ENCODE measurements at places on chromosomes 6 and 20.

DNA sequence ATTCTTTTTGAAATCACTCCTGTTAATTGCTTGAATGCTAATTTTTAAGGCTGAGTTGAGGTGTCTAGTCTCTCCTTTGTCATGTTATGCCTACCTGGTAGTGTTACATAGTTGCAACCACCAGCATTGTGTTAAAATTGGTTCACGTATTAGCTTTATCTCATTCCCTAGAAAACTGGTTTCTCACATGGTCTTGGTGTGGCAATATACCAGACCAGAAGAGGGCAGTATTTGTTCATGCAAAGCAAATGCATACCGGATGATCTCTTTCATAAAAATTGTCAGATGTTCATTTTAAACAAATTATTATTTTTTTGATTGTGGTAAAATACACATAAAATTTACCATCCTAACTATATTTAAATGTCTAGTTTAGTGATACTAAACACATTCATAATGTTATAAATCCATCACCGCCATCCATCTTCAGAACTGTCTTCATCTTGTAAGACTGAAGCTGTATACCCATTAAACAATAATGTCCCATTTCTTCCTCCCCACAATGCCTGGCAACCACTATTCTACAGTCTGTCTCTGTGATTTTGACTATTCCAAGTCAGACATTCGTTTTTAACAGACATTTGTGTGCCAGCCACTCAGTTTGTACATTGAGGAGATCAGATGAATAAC lies 92.8 kb downstream of the ATRN start:
- no peak for DNase-seq

- DNase-seq, result no peak
Measured at GRCh38 chr6:4606821-4607704, 169.1 kb upstream of the CDYL start.

- no peak for DNase-seq
Measured at GRCh38 chr6:24547243-24547642, 52.5 kb downstream of the ALDH5A1 start.

DNA sequence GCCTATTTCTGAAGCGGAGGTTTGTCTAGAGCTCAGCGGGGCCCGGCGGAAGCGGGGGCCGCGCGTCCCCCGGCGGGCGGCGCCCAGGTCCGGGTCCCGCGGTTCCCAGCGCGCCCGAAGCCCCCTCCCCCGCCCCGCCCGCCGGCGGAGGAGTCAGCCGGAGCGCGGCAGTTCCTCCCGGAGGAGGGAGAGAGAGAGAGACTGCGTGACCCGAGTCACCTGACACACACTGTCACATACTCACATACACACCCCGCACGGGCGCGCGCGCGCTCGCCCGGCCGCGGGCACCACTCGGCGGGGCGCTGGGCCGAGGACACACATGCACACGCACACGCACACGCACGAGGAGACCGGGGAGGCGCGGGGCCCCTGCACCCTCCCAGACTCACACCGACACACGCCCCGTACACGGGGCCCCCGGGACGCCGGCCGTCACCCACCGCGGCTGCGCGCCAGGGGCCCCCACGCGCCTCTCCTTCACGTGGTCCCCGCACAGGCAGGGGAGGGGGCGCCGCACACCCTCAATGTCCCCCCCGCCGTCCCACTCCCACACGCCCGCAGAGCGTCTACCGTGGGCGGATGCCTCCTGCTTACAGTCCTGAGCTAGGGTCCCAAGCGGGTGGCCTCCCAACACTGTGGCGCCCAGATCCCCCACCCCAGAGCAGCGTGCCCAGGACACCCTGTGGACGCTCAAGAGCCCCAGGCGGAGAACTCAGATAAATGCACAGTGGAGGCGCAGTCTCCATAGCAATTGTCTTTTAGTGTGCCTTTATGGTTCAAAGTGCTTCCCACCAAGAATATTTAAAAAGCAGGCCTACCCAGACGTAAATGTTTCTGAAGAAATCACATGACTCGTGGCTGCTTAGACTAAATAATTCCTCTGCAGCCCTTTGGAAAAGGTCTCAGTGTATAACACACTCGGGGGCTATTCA lies at the start of gene RRAGD:
Gene RRAGD (minus strand): TSS at position 203 of the 935 bp plus-strand sequence. CDS start 280 bp downstream, outside the sequence.
- no peak for DNase-seq

GRCh38 chr20:37315021-37315451 lies 25.6 kb downstream of the MANBAL start:
- no peak for DNase-seq

DNA sequence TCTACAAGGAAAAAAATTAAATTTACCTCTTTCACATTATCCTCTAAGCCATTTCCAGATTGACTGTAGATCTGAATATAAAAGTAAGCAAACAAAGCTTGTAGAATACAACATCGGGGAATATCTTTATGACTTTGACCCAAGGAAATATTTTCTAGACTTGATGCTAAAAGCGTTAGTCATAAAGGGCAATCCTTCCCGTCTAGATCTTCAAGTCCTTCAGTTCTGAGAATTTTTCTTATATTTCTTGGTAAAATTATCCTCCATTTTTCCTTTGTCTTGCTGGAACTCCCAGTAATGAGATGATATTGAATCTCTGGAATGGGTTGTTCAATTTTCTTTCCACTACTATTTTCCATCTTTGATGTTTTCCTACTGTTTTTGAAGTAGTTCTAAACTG lies 77.8 kb upstream of the ZNF184 start:
- no peak for DNase-seq

DNA sequence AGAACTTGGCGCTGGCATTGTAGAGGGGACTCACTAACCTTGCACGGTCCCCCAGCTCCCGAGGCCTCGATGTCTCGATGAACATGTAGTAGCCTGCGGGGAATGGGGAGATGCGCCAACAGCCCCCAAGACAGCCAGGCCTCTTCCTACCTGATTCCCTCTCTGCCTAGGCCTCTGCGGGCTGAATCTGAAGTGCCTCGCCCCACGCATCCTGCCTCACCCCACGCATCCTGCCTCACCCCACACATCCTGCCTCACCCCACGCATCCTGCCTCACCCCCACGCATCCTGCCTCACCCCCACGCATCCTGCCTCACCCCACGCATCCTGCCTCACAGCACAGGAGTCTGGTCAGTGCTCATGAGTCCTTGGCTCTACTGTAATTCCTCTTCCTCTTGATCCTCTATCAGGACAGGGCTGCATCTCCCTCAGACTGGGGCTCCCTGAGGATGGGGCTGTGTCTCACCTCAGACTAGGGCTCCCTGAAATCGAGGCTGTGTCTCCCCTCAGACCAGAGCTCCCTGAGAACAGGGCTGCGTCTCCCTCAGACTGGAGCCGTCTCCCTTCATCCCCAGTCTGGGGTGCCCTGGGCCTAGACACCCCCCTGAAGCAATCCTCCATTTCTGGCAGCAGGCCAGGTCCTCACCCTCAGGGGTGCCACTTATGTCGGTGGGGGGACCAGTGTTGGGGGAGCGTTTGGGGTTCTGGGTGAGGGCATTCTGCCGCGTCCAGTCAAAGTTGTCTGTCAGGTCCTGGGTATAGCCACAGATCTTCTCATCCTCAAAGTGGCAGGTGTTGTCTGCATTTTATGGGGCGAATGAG lies 53.6 kb downstream of the MDGA1 start:
- no peak for DNase-seq

DNA sequence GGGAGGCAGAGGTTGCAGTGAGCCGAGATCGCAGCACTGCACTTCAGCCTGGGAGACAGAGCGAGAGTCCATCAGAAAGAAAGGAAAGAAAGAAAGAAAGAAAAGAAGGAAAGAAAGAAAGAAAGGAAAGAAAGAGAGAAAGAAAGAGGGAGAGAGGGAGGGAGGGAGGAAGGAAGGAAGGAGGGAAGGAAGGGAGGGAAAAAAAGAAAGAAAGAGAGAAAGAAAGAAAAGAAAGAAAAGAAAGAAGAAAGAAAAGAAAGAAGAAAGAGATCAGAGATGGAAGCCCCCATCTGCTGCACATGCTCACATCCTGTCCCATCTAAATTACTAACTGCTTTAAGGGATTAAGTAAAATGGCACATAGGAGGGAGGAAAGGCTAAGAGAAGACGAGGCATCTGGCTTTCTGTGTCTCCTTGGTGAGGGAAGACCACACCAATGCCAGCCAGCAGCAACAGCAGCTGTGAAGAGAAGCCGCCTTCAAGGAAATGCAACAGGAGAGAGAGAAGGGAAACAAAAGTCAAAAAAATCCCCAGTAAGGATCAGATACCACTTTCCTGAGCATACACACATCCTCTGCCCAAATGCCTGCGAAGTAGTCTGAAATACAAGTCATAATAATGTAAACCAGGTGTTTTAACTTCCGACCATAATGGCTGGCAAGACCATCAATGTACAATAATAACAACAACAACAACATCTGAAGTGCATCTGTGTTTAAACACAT lies 300.2 kb upstream of the JARID2 start:
- no peak for DNase-seq

GRCh38 chr6:159093609-159094443 lies 49.0 kb upstream of the TAGAP start:
- no peak for DNase-seq

- DNase-seq, result no peak
Measured at GRCh38 chr6:2916158-2916925, 13.2 kb upstream of the SERPINB9 start.
